NCI-H1930 (cell line): ENCODE measurements at places on chromosomes 13 and 19.
A peak's percentile ranks its signal among the peaks of the same experiment; 100 is the strongest.

GRCh38 chr19:14616407-14616806 is 33.5 kb downstream of the CLEC17A start:
- DNase-seq, result no peak

DNA sequence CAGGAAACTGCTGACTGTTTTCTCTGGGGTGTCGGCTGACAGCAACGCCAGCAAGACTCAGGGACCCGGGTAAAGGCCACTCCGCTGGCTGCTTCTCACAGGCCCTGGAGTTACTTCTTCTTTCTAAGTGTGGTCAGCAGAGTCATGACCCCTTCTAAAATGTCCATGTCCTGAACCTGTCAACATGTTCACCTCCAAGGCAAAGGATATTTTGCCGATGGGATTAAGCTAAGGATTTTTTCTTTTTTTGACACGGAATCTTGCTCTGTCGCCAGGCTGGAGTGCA is 7.9 kb downstream of the PEX11G start:
- DNase-seq, result no peak

- no peak for DNase-seq
Measured at GRCh38 chr13:112058519-112058873, 8.5 kb upstream of the SOX1 start.

GRCh38 chr13:30978981-30979956 is 46.8 kb downstream of the TEX26 start:
- peak; percentile 45 for DNase-seq

DNA sequence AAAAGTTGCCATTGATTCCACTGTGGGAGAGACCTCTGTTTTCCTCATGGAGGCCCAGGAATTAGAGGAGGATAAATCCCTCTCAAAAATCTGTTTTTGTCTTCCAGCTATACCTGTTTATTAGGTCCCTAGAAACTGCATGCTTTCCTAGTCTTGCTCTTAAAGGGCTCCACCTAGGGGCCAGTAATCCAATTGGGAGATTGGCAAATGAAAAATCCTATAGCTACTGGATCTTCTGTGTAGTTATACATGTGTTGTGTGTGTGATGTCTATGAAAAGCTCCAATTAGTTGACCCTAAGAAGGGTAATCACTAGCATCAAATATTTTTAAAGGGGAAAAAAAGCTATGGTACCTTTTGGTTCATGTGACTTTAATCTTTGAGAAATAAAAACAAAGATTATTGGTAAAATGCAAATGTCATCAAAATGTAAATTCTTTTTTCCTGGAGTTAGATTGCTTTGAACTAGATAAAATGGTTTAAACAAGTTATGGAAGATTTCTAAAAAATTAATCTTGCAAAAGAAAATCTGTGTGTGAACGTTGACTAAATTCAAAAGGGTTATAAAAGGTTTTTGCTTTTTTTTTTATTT is 63.4 kb upstream of the C1QTNF9B start:
- peak; percentile 32 for DNase-seq

GRCh38 chr13:62087124-62087523 is 671.5 kb upstream of the PCDH20 start:
- no peak for DNase-seq

DNA sequence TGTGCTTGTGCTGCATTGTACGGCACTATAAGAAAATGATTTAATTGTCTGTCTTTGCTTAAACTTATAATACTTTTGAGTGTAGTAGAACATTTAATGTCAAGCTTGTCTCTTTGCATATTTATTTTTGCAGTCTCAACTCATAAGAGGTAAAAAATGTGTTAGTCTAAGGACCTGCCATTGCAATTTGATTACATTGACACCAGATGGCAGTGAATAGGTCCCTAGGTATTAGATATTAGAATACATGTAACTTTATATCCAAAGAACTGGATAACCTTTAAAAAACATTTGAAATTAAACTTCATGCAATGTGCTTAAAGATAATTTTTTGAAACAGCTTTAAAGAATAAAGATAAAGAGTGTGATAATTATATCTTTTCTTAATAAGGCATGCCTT is 1421.3 kb downstream of the OLFM4 start:
- DNase-seq, result no peak

DNA sequence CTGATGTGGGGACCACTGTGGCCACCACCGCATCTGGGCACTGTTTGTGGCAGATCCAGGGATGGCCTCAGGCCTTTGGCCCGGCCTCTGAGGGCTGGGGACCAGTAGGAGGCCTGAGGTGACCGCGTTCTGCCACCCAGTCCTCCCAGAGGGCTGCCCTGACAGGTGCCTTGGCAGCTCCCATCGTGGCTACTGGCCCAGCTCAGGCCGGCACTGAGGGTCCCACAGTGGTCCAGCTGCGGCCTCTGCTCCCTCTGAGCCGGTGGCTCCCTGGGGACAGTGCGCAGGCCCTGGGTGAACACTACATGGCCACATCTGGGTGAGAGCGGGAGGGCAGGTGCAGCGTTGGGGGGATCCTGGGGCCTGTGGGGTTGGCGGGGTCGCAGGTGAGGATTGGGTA is 61.9 kb downstream of the KDM4B start:
- no peak for DNase-seq

DNA sequence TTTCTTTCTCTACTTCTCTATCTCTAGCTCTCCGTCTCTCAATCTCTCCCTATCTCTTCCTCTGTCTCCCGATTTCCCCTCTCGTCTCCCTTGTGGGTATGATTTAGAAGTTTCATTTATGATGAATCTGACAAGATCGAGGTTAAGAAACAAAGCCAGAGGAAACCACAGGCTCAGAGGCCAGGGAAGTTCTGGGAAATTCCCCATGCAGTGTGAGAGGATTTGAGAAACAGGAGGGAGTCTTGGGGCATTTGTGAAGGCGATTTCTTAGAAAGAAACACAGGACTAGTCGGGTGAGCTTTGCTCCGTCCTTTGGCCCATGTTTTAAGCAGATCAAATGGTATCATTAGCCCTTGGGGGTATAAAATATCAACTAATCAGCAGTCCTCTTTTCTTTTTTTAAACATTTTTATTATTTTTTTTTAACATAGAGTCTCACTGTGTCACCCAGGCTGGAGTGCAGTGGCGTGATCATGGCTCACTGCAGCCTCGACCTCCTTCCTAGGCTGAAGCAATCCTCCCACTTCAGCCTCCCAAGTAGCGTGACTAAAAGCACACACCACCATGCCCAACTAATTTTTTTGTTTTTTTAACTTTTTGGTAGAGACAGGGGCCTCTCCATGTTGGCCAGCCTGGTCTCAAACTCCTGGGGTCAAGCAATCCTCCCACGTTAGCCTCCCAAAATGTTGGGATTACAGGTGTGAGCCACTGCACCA is 25.8 kb downstream of the TNFSF9 start:
- DNase-seq, result no peak

GRCh38 chr19:2329501-2329916 is 1.0 kb downstream of the SPPL2B start:
- DNase-seq, result no peak

- DNase-seq, result no peak
Measured at GRCh38 chr19:14404312-14404711, 14.8 kb downstream of the DDX39A start.

GRCh38 chr13:68850160-68850559 is 1257.5 kb upstream of the ATXN8OS start:
- no peak for DNase-seq

DNA sequence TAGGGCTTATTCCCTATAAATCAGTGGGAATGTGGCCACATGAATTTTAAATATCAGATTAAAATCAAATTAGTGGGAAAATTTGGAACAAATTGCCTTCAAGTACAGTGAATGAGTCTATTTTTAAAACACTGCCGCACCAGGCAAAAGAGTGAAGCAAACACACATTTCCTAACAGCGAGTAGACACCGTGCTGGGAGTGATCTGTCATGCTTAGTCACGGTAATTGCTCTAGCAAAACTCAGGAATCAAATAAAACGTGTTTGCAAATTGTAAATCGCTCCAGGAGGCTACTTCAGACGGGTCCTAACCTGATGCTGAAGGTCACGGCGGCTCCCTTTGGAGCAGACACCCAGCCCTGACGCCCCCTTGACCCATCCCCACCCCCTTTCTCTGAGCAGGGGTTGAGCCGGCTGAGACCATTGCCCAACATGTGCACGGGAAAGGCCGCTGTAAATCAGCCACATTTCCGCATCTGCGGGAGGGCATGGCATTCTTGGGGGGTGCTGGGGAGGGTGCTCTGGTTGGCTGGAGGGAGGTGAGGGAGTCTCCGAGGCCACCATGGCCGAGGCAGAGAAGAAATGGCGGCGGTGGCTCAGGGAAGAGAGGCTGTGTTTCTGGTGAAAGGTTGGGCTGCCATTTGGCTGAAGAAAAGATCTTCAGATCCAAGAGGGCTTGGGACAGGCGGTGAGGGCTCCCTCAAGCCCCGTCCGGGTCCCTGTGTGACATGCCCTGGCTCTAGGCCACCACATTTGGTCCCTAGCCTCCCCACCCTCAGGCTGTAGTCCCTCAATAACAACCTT is 8.9 kb downstream of the CEBPA start:
- no peak for DNase-seq
